Melanocyte of skin (primary cell): ENCODE measurements at places on chromosomes 4 and X. TPM values are rescaled to one million over a fixed set of nuclear protein-coding genes. Genes with fewer than 3 reads are reported as not detected.

The HPSE gene
- 0.34 and 1.5 TPM in 2 replicates for total RNA-seq

The TENM3 gene
- 28.3 and 56.6 TPM in 2 replicates for total RNA-seq

The GSX2 gene
- total RNA-seq, result not detected in 2 replicates

The PRSS12 gene
- total RNA-seq, result 2.7 and 3.7 TPM in 2 replicates

The NKX3-2 gene
- under 0.01 TPM in 2 replicates for total RNA-seq

The GATA1 gene
- total RNA-seq, result not detected in 2 replicates
